ENCODE measurements at places on chromosomes 2 and 18.

DNA sequence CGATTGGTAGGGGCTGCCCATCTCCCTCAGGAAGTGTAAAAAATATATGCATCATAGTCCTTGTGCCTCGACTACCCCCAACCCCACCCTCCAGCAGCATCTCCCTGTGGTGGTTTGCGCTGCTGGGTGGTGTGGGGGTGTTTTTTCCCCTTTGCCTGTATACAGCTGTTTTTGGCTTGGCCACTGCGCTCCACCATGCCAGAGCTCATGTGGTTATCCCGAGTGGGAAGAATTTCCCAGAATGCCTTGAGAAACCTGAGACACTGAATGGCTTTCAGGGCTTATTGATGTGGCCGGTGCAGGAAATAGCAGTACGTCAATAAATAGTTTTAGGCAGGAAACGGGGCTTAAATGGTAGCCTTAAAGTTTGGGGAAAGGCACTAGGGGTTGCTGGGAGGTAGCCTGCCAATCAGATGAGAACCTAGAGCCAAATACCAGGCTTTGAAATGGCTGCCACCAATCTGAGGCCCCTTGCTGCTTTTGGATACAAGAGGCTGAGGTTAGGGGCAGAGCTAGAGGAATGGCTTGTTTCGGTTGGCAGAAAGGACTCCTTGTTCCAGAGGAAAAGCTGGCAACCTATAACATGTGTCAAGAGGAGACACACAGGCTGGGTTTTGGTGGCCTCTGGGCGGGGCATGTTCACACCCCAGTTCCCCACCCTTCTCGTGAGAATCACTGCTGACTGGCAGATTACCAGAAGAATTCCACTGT, 144.1 kb downstream of the SMAD7 start:
- DNase-seq: peak; percentile 56

- DNase-seq: no peak
Measured at GRCh38 chr2:230898713-230899091, 26.3 kb downstream of the GPR55 start.

GRCh38 chr2:104656571-104657163, 197.2 kb upstream of the POU3F3 start:
- DNase-seq: peak; percentile 66

GRCh38 chr2:196128749-196129148, 42.6 kb downstream of the STK17B start:
- DNase-seq: no peak

DNA sequence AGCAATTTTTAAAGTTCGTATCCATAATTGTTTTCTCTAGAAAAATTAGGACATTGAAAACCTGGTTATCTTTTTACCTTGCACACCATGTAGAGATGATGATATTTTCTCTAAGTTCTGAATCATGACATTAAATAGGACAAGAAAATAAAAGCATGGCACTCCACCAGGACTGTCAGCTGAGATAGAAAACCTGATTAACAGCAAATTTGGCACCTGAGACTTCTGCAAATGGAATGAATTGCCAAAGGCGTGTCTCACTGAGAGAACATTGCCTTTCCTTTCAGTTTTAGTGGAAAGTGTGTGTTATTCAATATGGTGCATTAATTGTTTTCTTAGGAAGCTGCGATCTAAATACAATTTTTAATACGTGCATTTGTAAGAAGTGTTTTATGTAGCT, 164.7 kb downstream of the LRRC30 start:
- no peak for DNase-seq

All from foreskin melanocyte (primary cell).